ENCODE measurements at places on chromosomes 16 and 17.

DNA sequence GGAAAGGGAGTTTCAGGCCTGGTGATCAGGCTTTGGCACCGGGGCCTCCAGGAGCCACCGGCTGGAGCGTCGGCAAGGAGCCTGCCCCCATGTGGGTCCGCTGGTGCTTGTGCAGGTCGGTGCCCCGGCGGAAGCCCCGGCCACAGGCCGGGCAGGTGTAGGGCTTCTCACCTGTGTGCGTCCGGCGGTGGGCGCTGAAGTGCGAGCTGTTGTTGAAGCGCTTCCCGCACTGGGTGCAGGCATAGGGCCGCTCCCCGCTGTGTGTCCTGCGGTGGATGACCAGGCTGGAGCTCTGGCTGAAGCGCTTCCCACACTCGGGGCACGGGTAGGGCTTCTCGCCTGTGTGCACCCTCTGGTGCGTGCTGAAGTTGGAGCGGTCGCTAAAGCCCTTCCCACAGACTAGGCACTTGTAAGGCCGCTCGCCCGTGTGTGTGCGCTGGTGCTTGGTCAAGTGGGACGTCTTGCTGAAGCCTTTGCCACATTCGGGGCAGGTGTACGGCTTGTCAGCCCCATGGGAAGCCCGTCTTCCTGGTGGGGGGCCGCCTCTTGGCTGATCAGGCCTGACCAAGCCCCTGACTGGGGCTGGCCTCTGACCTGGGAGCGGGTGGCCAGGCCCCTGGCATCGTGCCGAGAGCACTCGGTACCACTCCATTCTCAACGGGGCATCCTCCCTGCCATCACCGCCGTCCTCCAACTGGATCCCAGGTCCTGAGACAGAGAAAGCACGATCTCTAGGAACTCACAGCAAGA, 14.4 kb downstream of the ZNF500 start:
- DNase-seq, result no peak

- no peak for DNase-seq
Measured at GRCh38 chr16:83967838-83968305, at the start of gene NECAB2. Gene NECAB2, plus strand, starts transcription at chr16:83968244. Its CDS starts 405 bp downstream, at chr16:83968649.

GRCh38 chr17:63596856-63597586, 3.7 kb upstream of the TACO1 start:
- DNase-seq, result no peak

DNA sequence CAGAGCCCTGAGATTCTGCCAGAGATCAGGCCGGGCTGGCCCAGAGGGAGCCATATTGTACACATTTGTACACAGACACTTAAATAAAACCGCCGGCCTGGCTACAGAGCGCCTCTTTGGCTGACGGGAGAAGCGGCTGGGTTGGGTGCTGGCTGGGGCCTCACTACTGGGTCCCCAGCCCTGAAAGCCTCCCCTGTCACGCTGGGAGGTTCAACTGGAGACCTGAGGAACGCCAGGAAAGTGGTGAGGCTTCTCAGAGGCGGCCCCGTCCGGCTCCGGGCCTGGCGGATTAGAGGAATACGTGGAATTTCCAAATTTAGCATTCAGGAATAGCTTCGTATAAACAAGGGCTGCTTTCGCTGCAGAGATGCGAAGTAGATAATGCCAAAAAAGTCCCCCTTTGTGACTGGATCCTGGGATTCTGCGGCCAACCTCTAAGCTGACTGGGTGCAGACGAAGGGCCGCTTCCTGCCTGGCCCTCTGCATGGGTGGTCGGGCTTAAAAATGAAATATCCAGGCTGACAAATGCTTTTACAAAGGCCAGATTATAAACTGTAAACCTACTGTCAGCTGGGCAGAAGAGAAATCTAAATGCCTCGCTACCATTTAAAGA, 252.4 kb downstream of the IRF8 start:
- no peak for DNase-seq

Measured in NCI-H748 treated with DMSO at 0.1 percent for 48 hours (cell line).